ENCODE measurements at places on chromosomes 3 and 15.

DNA sequence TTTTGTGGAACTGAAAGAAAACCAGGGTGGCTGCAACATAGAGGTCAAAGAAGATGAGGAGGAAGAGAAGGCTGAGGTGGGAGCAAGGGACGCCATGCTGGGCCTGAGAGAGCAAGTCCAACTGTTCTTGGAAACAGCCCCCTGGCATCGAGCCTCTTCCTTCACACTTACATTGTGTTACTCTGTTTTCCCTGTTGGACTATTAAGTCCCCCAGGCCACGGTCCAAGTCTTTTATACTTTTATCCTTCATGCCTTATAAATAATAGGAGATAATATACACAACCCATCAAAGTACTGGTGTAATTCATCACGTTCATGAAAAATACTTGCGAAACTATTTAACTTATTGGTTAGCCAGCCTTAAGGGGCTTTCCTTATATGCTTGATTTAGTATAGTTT lies 79.3 kb downstream of the ATG7 start:
- DNase-seq: no peak

DNA sequence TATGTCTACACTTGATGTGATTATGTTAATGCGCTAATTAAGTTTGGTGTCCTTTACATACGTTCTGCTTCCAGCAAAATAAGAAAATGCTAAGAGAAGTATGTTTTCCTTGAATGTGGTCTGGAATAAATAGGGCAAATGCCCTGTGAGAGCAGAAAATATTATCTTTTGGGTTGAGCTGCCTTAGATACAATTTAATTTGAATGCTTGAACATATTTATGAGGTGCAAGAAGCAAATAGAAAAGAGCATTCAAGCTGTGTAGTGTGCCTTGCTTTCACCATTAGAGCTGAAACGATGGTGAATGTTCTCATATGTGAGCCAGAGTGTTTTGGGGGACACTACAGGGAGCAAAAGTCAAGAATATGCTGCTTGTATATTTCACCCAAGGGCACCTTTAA lies 15.9 kb upstream of the ARNT2 start:
- DNase-seq: no peak

DNA sequence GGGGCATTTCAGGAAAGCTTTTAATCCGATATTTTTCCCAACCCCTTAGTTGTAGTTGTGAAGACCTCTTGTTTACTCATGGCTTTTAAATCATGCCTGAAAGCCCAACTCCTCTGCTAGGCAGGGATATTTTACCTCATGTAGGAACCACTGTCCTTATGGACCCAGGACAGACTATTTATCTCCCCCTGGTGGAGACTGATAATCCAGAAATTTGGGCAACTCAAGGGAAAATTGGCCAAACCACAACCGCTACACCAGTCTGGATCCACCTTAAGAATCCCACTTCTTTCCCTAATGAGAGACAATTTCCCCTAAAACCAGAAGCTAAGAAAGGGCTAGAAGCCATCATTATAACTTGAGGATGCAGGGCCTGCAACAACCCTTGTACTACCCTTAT lies 248.1 kb upstream of the STAC start:
- DNase-seq: no peak

DNA sequence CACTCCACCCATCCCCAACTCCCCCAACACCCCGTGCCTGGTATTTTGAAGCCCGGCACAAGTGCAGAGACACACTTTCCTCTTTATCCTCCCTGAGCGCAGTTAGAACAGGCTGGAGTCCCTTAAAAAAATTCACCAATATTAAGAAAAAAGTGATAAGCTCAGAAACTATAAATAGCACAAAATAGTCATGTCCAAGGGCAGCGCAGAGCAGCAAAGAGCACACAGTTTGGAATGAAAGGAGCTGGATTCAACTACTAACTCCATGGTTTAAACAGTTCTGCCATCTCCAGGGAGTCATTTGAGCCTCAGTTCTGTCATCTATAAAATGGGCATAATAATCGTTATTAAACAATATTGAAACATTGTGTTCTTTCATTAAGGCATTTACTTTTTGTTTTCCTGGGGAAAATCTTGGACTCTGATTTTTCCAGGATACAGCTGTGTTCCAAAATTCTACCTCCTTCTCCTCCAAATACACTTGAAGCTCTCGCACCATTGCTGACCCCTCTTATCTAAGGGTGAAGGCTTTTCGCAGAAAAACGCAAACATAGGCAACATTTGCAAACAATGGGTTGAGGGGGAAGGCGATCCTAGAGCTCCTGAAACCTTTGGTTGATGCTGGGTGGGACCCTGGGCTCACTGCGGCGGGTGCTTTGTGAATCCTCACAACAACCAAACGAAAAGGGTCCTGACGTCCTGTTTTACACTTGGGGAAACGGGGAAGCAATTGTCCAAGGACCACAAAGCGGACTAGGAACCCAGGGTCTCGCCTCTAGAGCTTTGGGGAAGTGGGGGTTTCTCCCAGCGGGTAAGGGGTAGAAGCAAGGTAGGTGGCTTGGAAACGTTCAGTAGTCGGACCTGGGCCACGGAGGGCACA lies 41.8 kb downstream of the EPHB3 start:
- DNase-seq: no peak

GRCh38 chr3:94716326-94717018 lies 653.6 kb downstream of the NSUN3 start:
- no peak for DNase-seq

GRCh38 chr15:70058642-70059360 lies 38.9 kb downstream of the TLE3 start:
- no peak for DNase-seq

DNA sequence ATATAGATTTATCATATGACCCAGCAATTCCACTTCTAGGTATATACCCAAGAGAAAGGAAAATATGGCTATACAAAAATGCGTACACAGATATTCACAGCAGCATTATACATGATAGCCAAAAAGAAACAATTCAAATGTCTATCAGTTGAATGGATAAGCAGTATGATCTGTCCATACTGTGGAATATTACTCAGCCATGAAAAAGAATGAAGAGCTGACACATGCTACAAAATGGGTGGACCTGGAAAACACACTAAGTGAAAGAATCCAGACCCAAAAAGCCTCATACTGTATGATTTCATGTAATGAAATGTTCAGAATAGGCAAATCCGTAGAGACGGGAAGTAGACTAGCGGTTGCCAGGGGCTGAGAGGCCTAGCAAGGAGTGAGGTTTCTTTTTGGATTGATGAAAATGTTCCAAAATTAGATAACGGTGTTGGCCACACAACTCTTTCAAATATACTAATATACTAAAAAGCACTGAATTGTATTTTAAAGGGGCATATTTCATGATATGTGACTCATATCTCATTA lies 33.4 kb downstream of the FGD5 start:
- DNase-seq: no peak

- no peak for DNase-seq
These were observed 517.1 kb upstream of the CCDC54 start for GRCh38 chr3:106860182-106860581.

GRCh38 chr3:40939030-40939740 lies 260.1 kb upstream of the CTNNB1 start:
- DNase-seq: peak; percentile 9

DNA sequence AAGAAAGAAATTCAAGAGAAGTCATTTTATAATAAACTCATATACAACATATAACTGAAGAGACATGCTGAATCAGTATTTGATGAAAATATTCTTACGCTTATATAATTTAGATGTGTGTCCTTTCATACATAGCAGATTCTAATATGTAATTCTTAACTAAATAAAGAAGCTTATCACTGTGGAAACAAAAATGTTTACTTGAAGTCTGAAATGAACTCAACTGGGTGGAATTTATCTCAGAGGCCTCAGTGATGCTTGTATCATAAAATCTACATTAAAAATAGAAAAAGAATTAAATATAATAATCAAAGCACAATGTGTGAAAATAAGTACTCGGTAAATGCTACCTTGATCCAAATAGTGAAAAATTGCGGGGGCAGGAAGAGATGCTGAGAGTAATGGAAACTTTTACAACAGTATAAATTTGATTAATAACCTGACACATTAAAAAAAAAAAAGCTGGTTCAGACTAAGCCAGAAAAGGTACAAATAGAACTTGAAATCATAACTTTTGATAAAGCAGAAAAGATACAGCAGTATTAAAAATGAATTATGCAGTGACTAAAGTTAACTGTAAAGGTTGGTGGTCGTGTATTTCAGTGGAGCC lies 12.0 kb upstream of the CBLB start:
- DNase-seq: no peak
